Sigmoid colon (tissue), 7 donors: ENCODE measurements at places on chromosomes 5 and 9. TPM values are rescaled to one million over a fixed set of nuclear protein-coding genes. Genes with fewer than 3 reads are reported as not detected.

DNA sequence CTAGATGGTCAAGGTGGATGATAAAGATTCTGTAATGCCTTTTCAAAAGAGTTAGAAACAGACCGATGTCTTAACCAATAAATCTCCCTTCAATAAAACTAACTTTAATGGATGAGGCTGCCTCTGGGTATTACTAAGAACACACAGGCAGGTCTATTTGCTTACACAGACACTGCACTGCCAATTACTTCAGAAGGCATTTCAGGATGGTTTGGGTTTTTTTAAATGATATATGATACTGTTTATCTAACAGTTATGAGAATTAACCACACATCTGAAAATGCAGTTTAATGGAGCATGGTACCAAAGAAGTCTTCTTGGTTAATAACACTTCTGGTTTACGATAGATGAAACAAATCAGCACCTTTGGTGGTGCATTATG lies 367.9 kb upstream of the GRAMD2B start:
- H3K4me1 ChIP-seq = no peaks in the 10 kb centered on the region
- no peaks in the 10 kb centered on the region for H3K27me3 ChIP-seq
- no peak overlapping the region for H3K27ac ChIP-seq
- no peak for DNase-seq
- H3K36me3 ChIP-seq = no peaks in the 10 kb centered on the region
- no peak overlapping the region for H3K4me3 ChIP-seq

DNA sequence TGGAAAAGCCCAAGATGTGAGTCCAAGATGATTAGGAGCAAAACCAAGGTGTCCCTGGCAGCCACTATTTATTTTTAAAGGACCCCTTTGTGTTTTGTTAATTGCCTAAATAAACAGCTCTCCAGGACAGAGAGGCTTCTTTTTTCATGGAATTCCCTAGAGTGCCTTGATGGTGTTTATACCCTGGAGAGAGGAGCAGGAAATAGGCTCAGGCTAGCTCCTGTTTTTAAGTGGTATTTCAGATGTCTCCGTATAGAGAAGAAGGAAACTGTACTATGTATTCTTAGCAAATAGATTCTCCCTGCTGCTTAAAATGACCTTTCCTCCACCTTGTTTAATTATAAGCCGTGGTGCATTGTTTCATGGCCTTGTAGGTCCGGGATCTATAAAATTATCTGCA lies 292.4 kb downstream of the CD180 start:
- no peak overlapping the region for H3K4me3 ChIP-seq
- H3K4me1 ChIP-seq = no peaks in the 10 kb centered on the region

- no peak overlapping the region for H3K4me3 ChIP-seq
- no peak for DNase-seq
- H3K27me3 ChIP-seq = no peaks in the 10 kb centered on the region
- no peak overlapping the region for H3K27ac ChIP-seq
- no peaks in the 10 kb centered on the region for H3K4me1 ChIP-seq
Measured at GRCh38 chr5:113266227-113266912, 168.4 kb downstream of the TSSK1B start.

- no peaks in the 10 kb centered on the region for H3K27me3 ChIP-seq
- no peak overlapping the region for H3K27ac ChIP-seq
- no peaks in the 10 kb centered on the region for H3K4me1 ChIP-seq
- H3K4me3 ChIP-seq = no peak overlapping the region
- no peak for DNase-seq
Measured at GRCh38 chr5:154977409-154977808, 36.1 kb upstream of the KIF4B start.

DNA sequence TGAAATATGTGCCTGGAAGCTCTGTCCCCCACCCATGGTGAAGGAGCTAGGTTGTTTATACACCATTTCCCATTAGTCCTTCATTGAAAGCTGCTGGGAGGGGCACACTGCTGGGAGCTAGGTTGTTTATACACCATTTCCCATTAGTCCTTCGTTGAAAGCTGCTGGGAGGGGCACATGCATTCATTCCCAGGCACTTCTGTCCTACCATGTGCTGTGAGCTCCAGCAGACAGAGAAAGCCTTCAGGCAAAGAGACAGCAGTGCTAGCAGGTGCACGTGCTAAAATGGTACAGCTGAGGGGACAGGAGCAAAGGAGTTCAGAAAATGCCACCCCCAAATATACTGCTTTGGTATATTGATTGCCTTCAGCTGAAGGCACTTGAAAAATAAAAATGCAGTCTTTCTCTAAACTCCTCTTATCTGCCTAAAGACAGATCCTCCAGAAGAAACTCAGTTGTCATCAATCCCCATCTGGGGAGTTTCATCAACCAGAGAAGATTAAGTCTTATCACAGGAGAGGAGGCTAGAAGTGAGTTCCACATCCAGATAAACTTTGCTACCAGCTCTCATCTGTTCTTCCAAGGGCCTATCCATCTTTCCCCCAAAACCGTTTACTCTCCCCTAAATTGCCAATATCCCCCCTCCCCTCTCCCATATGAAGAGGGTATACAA lies 27.7 kb upstream of the DAPK1 start:
- DNase-seq = no peak
- H3K27me3 ChIP-seq = no peaks in the 10 kb centered on the region
- H3K4me1 ChIP-seq = no peaks in the 10 kb centered on the region
- no peak overlapping the region for H3K4me3 ChIP-seq
- no peak overlapping the region for H3K27ac ChIP-seq

DNA sequence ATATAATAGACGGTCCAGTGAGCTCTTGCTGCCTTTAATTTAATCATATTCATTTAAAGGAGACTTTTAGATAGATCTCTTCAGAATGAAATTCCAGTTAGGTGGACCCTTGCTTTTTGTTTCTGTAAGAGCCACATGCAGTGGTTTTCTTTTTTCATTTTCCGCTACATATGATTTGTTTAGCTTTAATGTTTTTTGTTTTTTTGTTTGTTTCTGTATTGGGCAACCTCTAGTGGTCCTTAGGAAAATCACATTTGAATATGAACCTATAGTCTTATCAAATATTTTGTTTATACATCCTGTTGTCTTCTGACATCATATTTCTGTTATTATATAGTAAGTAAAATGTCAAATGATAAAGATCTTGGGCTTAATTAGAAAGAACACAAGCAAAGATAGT lies 150.8 kb downstream of the HACD4 start:
- DNase-seq = no peak
- peaks cover 24% of the 10 kb centered on the region for H3K36me3 ChIP-seq
- H3K27me3 ChIP-seq = no peaks in the 10 kb centered on the region

- H3K27ac ChIP-seq = peak overlapping the region; percentile 77
- no peaks in the 10 kb centered on the region for H3K36me3 ChIP-seq
- peaks cover 65% of the 10 kb centered on the region for H3K4me1 ChIP-seq
- H3K27me3 ChIP-seq = no peaks in the 10 kb centered on the region
Measured at GRCh38 chr9:112755016-112755427, 4.5 kb downstream of the SNX30 start.

DNA sequence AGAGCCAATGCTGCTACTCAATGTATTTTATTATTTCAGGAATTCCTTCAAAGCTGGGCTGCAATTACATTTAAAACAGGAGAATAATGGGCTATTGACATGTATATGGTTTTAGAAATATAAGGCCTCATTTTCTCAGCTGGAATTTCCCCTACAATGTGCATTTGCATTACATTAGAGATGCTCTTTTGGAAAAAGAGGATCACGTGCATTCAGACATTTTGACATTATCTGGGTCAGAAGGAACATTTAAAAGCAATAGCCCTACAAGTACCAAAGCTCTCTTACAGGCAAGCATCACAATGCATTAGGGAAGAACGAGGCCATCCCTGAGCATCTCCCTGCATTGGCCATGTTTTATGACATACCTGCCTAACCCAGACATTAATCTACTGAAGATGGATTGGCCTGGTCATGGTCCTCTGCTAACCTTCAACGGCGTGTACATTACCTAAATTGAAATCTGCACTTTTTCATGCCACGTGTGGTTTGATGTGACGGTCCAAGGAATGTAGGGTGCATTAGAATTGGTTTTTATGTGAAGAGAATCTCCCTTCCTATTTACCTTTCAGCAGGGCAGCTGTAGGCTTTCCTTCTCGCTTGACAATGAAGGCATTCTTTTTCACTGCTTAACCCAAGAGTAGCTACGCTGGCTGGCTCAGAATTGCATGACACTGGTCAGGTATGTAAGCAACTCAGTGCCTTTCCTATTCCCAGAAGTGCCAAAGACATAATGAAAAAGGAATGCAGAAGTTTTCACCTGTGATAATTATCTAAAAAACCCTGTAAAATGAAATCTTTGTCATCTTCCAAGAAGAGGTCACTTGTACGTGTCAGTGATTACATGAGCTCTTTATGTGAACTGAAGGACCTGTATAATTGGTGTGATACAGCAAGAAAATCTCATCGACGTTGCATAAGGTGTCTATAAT lies 212.3 kb upstream of the MPDZ start:
- no peaks in the 10 kb centered on the region for H3K4me1 ChIP-seq
- H3K27me3 ChIP-seq = no peaks in the 10 kb centered on the region
- no peak overlapping the region for H3K4me3 ChIP-seq
- DNase-seq = no peak
- H3K36me3 ChIP-seq = no peaks in the 10 kb centered on the region
- H3K27ac ChIP-seq = peak overlapping the region; percentile 2

DNA sequence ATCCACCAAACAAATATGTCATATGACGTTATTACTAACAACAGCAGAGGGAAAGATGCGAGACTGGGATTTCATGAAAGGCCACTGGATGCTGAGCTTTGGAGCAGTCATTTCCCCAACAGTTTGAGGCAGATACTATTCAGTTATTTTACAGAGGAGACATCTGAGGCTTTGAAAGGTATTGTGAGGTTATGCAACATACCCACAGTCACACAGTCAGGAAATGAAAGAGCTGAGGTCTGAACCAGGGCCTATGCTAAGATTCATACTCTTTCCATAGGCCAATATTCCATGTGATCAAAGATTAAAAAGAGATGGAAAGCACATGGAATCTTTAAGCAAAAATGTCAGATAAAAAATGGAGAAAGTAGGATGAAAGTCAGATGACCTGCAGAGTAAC lies 63.0 kb downstream of the LPAR1 start:
- no peaks in the 10 kb centered on the region for H3K27me3 ChIP-seq
- DNase-seq = no peak
- no peaks in the 10 kb centered on the region for H3K36me3 ChIP-seq
- no peak overlapping the region for H3K4me3 ChIP-seq
- no peak overlapping the region for H3K27ac ChIP-seq

GRCh38 chr5:82352146-82352791 lies 74.1 kb upstream of the RPS23 start:
- DNase-seq = no peak
- peaks cover 4% of the 10 kb centered on the region for H3K4me1 ChIP-seq
- no peaks in the 10 kb centered on the region for H3K27me3 ChIP-seq
- no peak overlapping the region for H3K4me3 ChIP-seq
- H3K36me3 ChIP-seq = no peaks in the 10 kb centered on the region

DNA sequence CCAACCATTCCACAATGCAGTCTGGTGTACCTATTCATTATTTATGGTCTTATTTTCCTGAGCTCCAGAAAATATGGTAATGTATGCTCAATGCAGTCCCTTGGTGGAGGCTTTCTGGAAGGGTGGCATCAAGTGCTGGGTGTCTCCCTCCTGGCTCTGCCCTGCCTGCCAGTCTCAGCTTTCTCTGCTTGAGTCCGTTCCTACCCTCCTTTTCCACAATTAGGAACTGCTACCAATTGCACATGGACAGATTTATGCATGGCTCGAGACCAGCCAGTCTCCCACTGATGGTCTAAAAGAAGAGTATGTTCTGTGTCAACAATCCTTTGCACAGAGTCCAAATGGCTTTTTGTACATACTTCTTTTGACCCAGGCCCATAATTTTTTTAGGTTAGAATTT lies 189.8 kb downstream of the TLE1 start:
- H3K27me3 ChIP-seq = no peaks in the 10 kb centered on the region
- no peaks in the 10 kb centered on the region for H3K36me3 ChIP-seq
- no peak overlapping the region for H3K4me3 ChIP-seq

GRCh38 chr9:127199001-127199791 lies 65.4 kb upstream of the GARNL3 start:
- DNase-seq = peak; percentile 92
- H3K4me1 ChIP-seq = peaks cover 60% of the 10 kb centered on the region
- no peak overlapping the region for H3K4me3 ChIP-seq
- H3K36me3 ChIP-seq = no peaks in the 10 kb centered on the region
- no peaks in the 10 kb centered on the region for H3K27me3 ChIP-seq

GRCh38 chr9:37668116-37668601 lies 17.4 kb downstream of the FRMPD1 start:
- H3K27ac ChIP-seq = no peak overlapping the region
- no peak for DNase-seq
- no peaks in the 10 kb centered on the region for H3K4me1 ChIP-seq
- no peaks in the 10 kb centered on the region for H3K36me3 ChIP-seq
- H3K4me3 ChIP-seq = no peak overlapping the region

GRCh38 chr5:34047143-34047542 lies 4.1 kb upstream of the C1QTNF3 start:
- DNase-seq = no peak
- H3K27me3 ChIP-seq = no peaks in the 10 kb centered on the region
- H3K36me3 ChIP-seq = no peaks in the 10 kb centered on the region
- no peak overlapping the region for H3K4me3 ChIP-seq
- peaks cover 43% of the 10 kb centered on the region for H3K4me1 ChIP-seq

- DNase-seq = no peak
- H3K27ac ChIP-seq = no peak overlapping the region
- H3K4me3 ChIP-seq = no peak overlapping the region
Measured at GRCh38 chr5:173742432-173742816, 126.0 kb upstream of the BOD1 start.

DNA sequence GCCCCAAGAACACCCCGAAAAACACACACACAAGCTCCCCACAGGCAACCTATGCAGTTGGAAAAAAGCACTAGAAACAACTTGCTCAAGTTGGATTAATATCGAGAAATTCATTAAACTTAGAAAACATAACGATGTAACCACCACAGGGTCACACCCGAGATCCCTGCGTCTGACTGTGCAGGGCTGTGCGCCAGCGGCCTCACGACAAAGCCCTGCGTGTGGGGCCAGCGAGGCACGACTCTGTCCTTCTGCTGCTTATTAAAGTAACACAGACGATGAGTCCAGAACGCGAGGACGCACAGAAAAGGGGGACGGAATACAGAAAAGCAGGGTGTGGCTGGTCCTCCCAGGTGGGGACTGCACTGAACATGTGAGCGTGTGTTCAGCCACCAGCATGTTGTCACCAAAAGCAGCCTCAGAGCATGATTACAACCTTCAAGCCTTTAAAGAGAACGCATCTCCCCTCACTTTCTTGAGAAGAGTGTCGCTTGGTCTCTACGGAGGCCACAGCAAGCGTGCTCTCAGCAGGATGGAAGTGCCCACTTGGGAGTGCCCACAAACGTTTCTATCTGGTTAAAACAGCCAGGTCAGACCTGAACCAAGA lies 14.4 kb downstream of the SLC12A7 start:
- H3K36me3 ChIP-seq = peaks cover 12% of the 10 kb centered on the region
- no peak overlapping the region for H3K27ac ChIP-seq
- no peaks in the 10 kb centered on the region for H3K27me3 ChIP-seq

GRCh38 chr5:133947431-133947841 lies 21.0 kb downstream of the C5orf15 start:
- DNase-seq = no peak
- H3K4me3 ChIP-seq = no peak overlapping the region
- no peak overlapping the region for H3K27ac ChIP-seq
- H3K27me3 ChIP-seq = no peaks in the 10 kb centered on the region

The SH3RF2 gene
- polyA plus RNA-seq = 12.9 TPM

The SHC3 gene
- 0.32 TPM for polyA plus RNA-seq

The TNFSF15 gene
- 1.5 TPM for polyA plus RNA-seq

The AUH gene
- 33.0 TPM for polyA plus RNA-seq

The PTGS1 gene
- polyA plus RNA-seq = 10.8 TPM

The CDH9 gene
- polyA plus RNA-seq = not detected

The NME5 gene
- polyA plus RNA-seq = 1.2 TPM

The TNFSF8 gene
- 11.7 TPM for polyA plus RNA-seq

The MARCOL gene
- not detected for polyA plus RNA-seq

The CXCL14 gene
- 56.7 TPM for polyA plus RNA-seq

The MCC gene
- polyA plus RNA-seq = 0.69 TPM

The GDNF gene
- 0.63 TPM for polyA plus RNA-seq
